GM12878 (cell line): ENCODE measurements at places on chromosomes 4 and X.

GRCh38 chr4:4714331-4714730 lies 145.1 kb upstream of the MSX1 start:
- no peak for DNase-seq

GRCh38 chr4:167730769-167731168 lies 361.6 kb upstream of the ANXA10 start:
- no peak for DNase-seq

DNA sequence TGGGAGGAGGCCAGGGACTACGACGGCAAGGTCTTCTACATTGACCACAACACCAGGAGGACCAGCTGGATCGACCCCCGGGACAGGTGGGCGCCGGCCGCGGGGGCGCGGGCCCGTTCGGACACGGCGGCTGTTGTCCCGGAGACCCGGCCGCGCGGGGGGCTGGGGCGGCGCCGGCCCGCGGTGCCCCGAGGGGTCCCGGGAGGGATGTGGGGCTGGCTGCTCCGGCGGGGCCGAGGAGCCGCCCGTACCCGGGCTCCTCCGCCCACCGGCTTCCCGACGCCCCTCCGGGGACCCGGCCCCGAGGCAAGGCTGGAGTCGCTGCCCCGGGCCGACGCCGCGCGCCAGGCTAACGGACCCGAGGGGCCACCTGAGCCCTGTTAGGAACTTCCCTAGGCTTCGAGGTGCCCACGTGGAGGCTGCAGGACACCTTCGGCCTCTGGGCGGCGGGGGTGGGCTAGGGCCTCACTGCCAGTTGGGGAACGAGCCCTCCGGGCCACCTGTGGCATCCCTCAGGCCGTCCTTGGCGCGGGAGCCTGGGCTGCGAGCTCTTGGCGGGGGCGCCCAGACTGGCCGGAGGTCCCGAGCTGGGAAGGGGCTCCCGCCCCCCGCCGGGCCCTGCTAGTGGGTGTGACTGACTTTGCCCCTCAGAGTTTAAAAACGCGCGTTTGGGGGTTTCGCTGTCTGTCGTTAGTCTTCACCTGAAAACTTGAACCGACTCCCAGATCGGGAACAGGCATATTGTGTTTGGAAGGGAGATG lies 660 bp downstream of the WWC2 start:
- no peak for DNase-seq

GRCh38 chrX:31670245-31670644 lies 598.4 kb upstream of the FTHL17 start:
- DNase-seq, result no peak

- DNase-seq, result no peak
Measured at GRCh38 chr4:7157666-7158065, 34.7 kb upstream of the SORCS2 start.

DNA sequence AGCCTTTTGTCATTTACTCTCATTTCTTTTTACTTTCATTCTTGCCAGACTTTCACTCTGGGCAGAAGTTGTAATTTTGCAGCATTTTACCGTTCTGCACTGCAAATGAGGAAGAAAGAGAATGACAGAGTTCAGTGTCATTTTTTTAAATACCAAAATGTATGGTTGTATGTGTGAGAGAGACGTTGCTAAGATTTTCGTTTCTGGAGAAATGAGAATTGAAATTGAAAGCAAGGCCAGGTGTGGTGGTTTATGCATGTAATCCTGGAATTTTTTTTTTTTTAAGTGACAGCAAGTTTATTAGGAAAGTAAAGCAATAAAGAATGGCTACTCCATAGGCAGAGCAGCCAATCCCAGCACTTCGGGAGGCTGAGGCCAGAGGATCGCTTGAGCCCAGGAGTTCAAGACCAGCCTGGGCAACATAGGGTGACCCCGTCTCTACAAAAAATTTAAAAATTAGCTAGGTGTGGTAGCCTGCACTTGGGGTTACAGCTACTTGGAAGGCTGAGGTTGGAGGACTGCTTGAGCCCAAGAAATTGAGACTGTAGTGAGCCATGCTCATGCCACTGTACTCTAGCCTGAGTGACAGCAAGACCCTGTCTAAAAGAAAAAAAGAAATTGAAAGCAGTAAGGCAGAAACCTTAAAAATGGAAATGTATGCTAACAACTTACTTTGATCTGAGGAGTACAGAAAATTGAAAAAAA lies 12.9 kb downstream of the DCK start:
- DNase-seq, result no peak

DNA sequence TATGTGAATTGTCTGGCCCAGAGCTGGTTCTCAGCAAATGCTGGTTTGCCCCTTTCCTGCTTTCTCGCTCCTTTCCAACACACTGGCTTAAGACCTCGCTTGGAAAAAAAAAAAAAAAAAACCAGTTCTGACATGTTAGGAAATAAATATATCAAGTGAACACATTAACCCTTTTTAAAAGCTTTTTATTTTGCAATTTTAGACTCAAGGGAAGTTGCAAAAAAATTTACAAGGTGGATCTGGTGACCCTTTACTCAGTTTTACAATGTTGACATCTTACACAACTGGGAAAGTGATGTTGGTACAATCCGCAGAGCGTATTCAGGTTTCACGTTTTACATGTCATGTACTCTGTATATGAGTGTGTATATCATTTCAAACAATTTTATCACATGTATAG lies 100.1 kb downstream of the RTL5 start:
- no peak for DNase-seq

DNA sequence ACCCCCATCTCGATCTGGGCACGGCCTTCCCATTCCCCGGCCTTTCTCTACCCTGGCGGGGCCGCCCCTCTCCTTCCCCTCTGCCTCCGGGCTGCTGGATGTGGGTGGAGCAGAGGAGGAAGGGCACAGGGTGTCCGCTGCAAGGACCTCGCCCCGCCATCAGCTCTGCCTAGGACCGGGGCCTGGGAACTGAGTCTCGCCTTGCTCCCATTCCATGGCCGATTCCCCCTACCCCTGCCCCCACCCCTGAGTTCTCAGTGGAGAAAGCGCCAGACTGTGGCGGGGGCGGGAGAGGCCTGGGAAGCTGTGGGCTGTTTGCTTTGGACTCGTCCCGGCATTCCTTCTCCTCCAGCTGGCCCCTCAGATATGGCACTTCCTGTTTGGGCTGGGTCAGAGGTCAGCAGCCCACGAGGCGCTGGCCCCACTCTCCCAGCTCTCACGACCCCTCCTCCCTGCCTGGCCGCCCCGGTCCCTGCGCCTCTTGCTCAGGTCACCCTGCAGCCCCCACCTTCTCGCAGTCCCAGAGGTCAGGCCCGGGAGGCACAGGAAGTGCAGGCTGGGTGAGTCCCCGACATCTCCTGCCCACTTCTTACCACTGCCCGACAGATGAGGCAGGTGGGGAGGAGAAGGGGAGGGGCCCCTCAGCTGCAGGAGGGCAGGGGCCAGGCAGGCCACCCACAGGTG lies 6.4 kb upstream of the BGN start:
- no peak for DNase-seq

DNA sequence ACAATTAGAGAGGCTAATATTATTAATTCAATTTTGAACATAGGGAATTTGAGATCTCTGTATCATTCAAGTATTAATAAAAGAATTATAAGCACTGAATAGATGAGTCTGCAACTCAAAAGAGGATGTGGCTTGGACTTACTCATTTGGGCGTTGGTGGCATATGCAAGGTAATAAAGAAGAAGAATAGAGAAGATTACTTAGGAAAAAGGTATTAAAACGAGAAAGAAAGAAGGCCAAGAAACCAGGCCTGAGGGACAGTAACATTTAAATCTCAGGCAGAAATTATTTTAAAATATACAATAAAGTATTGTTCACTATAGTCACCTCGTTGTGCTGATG lies 383.0 kb upstream of the INTU start:
- DNase-seq, result no peak

GRCh38 chr4:102761296-102761701 lies 531 bp upstream of the MANBA start:
- no peak for DNase-seq

DNA sequence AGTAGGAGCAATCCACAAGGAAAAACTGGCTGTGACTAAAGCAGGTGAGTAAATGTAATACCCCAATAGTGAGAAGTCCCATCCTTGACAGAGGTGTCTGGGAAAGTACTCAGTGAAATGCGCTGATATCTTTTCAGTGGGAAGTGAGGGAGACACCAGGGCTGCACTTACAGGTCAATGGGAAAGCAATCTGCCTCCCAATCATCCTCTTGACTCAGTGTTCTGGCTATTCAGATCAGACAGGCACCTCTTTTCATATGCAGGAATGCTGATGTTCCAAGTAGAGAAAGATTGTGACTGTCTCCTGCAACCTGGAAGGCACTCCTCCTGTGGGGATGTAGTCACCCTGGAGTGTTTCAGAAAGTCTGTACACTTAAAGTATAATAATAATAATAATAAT lies 39.9 kb upstream of the SPIN2A start:
- no peak for DNase-seq

- DNase-seq, result no peak
Measured at GRCh38 chr4:41532882-41533281, 5.1 kb upstream of the LIMCH1 start.

GRCh38 chr4:2354760-2355159 lies 63.7 kb downstream of the ZFYVE28 start:
- DNase-seq, result no peak
